Activated CD4-positive, alpha-beta T cell treated with anti-CD3 and anti-CD28 coated beads, Interleukin-2, Interleukin-6, amounts not matched to agents 100 ng/mL and 50 ng/mL, durations not matched to agents 16 hours and 8 hours (primary cell): ENCODE measurements at places on chromosomes 2 and 18.

DNA sequence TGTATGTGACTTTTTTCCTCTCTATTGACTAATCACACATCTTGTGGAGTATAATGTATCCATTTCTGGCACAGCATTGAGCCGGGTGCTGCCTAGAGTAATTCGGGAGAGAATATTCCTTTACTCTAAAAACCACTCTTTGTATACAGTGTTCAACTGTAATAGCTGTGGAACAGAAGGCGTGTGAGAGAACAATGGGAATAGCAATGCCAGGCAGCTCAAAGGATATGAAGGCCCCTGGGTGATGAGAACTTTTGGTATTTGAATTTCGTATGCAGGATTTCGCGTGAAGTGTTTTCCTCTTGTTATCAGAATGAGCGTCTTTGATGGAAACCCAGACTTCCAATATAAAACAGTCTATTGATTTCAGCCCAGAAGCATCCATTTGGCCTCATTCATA, 84.6 kb upstream of the MAP3K20 start:
- DNase-seq, result no peak

DNA sequence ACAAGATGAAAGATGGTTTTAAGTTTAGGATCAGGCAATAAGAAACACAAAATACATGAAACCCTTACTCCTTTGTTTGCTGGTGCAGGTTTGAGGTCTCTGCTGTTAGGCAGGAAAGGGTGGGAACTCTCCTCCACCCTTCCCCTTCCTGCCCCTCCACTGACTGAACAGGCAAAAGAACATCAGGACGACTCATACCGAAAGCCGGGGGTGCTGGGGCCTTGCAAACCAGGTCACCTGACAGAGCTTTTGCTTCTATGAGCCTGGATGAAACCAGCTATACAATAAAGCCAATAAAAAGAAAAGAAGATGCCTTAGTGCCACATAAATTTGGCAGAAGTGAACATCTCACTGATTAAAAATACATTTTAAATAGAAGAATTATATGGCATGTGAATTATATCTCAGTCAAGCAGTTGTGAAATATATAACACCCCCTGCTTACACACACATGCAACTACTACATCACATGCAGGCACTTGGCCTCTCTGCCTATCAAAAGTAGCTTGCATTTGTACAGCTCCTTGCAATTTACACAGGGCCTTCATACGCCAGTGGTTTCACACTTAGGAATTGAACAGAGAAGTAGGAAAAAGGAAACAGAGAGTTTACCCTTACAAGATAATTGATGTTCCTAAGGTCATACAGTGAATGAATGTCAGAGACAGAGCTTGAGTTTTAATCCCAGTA, 215.1 kb upstream of the TRIB2 start:
- DNase-seq, result peak; percentile 92

GRCh38 chr2:218014706-218015585, 12.2 kb upstream of the TNS1 start:
- DNase-seq, result no peak

GRCh38 chr18:2851771-2852170, 5.0 kb downstream of the EMILIN2 start:
- no peak for DNase-seq

GRCh38 chr18:34633368-34633767, 76.7 kb upstream of the DTNA start:
- no peak for DNase-seq

DNA sequence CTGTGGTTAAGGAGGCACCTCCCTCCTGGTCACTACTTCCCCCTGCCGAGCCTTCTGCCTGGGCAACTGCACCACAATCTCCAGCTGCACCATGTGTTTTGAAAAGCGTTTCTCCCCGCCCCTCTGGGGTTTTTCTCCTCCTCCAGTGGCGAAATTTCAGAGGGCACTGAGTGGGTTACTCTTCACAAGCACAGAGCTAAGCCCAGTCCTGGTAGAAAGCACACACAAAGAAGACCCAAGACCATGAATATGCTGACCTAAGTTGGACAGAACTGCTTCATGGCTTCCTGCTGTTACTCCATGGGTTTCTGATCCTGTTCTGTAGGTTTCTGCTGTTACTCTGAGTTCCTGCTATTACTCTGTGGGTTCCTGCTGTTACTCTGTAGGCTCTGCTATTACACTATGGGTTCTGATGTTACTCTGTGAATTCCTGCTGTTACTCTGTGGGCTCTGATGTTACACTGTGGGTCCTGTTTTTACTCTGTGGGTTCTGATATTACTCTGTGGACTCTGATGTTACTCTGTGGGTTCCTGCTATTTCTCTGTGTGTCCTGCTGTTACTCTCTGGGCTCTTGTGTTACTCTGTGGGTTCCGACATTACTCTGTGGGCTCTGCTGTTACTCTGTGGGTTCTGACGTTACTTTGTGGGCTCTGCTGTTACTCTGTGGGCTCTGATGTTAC, 216.6 kb downstream of the RTP5 start:
- peak; percentile 70 for DNase-seq

DNA sequence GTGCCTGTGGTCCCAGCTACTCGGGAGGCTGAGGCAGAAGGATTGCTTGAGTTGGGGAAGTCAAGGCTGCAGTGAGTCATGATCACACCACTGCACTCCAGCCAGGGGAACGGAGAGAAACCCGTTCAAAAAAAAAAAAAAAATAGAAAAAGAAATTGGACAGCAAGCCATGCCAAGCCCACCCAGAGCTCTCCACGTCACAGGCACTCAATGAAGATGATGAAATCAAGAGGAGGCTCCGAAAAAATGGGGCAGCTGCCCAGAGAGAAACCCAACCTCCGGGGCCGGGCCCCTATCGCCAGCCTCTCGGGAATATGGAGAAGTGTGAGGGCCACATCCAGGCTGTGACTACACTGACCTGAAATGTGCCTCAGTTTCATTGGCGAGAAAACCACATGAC, 40.0 kb downstream of the BIN1 start:
- no peak for DNase-seq

DNA sequence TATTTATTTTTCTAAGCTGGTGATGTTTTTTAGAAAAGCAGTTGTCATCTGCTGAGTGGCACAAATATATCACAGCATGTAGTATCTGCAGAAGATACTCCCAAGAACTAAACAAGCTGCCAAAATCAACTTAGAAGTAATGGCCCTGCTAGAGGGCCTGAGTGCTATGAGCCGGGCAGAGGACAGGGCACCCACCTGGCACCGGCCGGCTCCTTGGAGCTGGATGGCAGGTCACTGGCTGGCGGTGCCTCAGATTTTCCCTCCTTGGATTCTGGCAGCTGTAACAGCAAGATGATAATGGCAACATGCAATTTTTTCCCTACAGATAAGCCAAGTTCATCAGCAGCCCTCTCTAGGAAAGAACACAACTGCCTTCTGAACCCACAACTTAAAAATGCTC, 79.7 kb downstream of the EMILIN2 start:
- no peak for DNase-seq

DNA sequence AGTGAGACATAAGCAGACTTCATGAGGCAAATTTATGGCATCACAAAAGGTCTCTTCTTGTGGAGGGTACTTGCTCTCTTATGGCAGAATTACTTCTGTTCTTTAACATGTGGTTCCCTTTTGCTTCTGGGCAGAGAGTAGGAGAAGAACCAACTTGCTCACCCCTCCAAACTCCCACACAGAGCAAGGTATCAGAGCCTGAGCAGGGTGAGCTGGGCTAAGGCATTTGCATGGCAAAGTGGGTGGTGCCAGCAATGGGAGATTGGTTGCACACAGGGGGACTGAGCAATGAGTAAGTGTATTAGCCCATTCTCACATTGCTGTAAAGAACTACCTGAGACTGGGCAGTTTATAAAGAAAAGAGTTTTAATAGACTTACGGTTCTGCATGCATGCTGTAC, 64.2 kb upstream of the ITGB6 start:
- DNase-seq, result no peak

- DNase-seq, result no peak
Observed at GRCh38 chr18:63586431-63586830, 712 bp upstream of the SERPINB13 start.
